ENCODE measurements at places on chromosomes 12 and 14. TPM values are rescaled to one million over a fixed set of nuclear protein-coding genes. Genes with fewer than 3 reads are reported as not detected.
A peak's percentile ranks its signal among the peaks of the same experiment; 100 is the strongest.

The TSHR gene
- total RNA-seq = 0.23 TPM

DNA sequence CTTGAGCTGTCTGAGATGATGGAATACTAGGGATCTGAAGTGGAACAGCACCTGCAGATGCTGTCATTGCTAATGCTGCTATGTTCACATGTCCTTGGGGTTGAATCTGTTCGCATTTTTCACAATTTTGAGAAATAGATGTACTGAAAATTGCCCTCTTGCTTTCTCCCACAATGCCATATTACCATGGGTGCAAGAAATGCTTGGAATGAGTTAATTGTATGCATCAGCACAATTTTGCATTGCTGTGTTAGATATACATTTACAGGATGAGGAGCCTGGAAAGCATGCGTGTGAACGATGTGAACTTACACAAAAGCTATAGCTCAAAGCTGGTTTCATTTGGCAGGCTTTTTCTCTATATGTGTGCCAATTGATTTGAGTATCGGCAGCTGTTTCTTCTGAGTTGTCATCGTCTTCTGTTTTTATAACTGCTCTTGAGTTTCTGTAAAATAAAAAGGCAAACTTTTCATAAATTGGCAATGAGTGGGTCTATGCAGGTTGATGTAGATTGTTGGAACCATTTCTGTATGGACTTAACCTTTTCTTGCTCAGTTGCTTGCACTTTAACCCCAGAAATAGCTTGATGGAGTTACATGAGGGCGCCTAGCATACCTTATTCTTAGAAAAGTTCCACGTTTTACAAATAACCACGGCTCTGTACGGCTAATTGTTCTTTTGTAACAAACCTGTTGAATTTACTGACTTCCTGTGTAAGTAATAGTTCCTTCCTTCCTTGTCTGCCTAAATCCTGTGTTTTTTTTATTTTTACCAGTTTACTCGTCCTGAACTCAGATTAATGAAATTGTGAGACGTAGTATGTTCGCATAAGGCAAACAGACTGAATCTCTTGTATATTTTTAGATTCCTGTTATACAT lies 105.9 kb downstream of the FGD4 start:
- no peaks in the 10 kb centered on the region for H3K27me3 ChIP-seq
- no peak overlapping the region for H3K27ac ChIP-seq
- DNase-seq = no peak
- peaks cover 7% of the 10 kb centered on the region for H3K4me1 ChIP-seq

The SETD3 gene
- total RNA-seq = 59.5 TPM

The SPX gene
- not detected for total RNA-seq

DNA sequence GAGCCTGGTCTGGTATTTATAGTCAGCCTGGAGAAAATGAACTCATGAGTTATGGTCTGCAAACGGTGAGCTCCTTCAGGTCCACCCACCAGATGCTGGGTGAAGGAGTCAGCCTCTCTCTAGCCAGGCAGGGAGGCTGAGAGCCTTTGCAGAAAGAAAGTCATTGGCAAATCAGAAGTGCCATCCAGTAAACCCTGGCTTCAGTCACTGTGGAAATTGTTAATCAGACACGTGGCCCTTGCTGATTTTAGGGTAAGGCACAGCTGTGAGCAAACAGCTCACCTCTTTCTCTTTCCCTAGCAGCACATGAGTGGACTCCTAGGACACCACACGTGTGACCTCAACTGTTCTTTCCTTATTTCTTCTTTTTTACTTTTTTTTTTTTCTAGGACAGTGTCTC lies 44.9 kb downstream of the CHST11 start:
- no peaks in the 10 kb centered on the region for H3K4me1 ChIP-seq
- H3K4me3 ChIP-seq = no peak overlapping the region
- H3K27me3 ChIP-seq = no peaks in the 10 kb centered on the region
- H3K36me3 ChIP-seq = no peaks in the 10 kb centered on the region

The NGDN gene
- total RNA-seq = 37.0 TPM

DNA sequence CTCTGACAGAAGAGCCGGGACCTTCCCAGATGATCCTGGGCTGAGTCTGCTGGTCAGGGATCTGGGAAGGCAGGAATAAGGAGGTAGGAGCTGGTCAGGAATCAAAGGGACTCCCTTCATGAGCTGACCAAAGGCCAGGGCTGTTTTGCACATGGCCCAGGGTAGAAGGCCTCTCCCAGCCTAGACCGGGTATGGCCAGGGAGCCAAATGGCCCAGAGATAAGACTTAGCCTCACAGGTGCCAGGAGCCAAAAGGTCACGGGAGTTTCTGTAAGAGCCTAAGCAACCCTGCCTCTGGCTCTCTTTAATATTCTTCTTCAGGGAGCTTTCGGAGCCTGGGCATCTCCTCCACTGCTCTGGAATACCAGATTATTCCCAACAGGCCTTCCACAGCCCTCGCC lies 191.3 kb upstream of the PWP1 start:
- no peaks in the 10 kb centered on the region for H3K4me1 ChIP-seq
- H3K27ac ChIP-seq = no peak overlapping the region
- no peaks in the 10 kb centered on the region for H3K27me3 ChIP-seq
- H3K36me3 ChIP-seq = no peaks in the 10 kb centered on the region

DNA sequence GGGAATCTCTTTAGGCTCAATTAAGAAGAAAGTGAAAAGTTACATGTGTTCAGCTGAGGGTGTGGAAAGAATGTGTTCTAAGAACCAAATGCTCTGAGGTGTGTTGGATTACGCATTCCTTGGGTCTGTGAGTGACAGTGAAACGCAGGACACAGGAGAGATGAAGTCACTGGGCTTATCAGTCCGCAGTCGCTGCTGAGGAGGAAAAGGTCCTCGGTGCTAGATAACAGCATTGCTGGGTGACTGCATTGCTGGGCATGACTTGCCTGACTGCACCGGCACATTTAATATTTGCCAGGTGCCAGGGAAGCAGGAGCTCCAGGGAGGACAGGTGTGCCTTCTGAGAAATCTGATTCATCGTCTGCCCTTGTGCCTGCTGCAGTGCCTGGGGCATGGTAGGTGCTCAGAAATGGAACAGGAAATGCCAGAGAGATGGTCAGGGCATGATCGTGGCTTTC lies 64.4 kb upstream of the FZD10 start:
- no peaks in the 10 kb centered on the region for H3K36me3 ChIP-seq
- H3K27me3 ChIP-seq = no peaks in the 10 kb centered on the region
- H3K4me1 ChIP-seq = no peaks in the 10 kb centered on the region
- H3K27ac ChIP-seq = no peak overlapping the region

The KLRK1 gene
- total RNA-seq = 2.8 TPM

- H3K36me3 ChIP-seq = no peaks in the 10 kb centered on the region
- H3K4me3 ChIP-seq = no peak overlapping the region
- no peak overlapping the region for H3K27ac ChIP-seq
Observed at GRCh38 chr14:71248194-71248593, 340.9 kb downstream of the PCNX1 start.

GRCh38 chr12:52228931-52229330 lies 4.1 kb upstream of the KRT7 start:
- peaks cover 10% of the 10 kb centered on the region for H3K4me1 ChIP-seq
- no peaks in the 10 kb centered on the region for H3K27me3 ChIP-seq
- no peak overlapping the region for H3K4me3 ChIP-seq
- H3K27ac ChIP-seq = no peak overlapping the region

DNA sequence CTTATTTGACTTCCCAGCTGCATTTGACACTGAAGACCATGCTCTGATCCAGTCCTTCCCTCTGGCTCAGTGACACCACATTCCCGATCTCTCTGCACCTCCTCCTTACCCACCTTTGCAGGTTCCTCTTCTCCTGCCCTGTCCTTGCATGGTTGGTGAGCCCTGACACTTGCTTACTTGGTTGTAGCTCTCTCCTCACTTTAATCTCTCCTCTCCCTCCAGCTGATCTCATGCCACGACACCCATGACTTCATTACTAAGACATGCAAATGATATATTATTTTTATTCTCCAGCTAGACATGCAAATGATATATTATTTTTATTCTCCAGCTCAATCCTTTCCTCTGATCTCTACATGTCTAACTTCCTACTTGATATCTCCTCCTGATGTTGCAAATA lies at the start of gene SERPINA9:
Gene SERPINA9, minus strand, starts transcription at position 175 of the 400 bp plus-strand sequence. CDS start 6,357 bp downstream, outside the sequence.
- peaks cover 2% of the 10 kb centered on the region for H3K27me3 ChIP-seq
- no peak within 1 kb of the TSS for H3K4me3 ChIP-seq
- H3K36me3 ChIP-seq = no peaks in the 10 kb centered on the region
- DNase-seq = no peak
- H3K4me1 ChIP-seq = no peaks in the 10 kb centered on the region

DNA sequence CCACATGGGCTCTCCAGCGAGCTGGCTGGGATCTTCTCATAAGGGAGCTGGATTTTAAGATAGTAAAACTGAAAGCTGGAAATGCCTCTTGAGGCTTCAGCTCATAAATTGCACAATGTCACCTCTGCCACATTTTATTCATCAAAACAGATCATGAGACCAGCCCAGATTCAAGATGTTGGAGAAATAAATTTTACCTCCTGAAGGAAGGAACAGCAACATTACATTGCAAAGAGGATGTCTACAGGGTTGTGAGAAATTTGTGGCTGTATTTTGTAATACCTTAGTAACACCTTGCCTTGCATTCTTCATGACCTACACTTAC lies 43.1 kb upstream of the KRR1 start:
- H3K4me3 ChIP-seq = no peak overlapping the region
- no peaks in the 10 kb centered on the region for H3K4me1 ChIP-seq
- DNase-seq = no peak
- no peaks in the 10 kb centered on the region for H3K27me3 ChIP-seq

- no peak overlapping the region for H3K4me3 ChIP-seq
- no peaks in the 10 kb centered on the region for H3K4me1 ChIP-seq
- no peaks in the 10 kb centered on the region for H3K27me3 ChIP-seq
- no peaks in the 10 kb centered on the region for H3K36me3 ChIP-seq
Observed at GRCh38 chr12:2359725-2360629, 307.2 kb downstream of the CACNA1C start.

The PYGL gene
- total RNA-seq = 23.6 TPM

- H3K4me1 ChIP-seq = no peaks in the 10 kb centered on the region
- no peaks in the 10 kb centered on the region for H3K36me3 ChIP-seq
- no peaks in the 10 kb centered on the region for H3K27me3 ChIP-seq
- DNase-seq = peak; percentile 46
Observed at GRCh38 chr14:76584271-76584702, 177.0 kb upstream of the VASH1 start.

The CD4 gene
- 1.6 TPM for total RNA-seq

DNA sequence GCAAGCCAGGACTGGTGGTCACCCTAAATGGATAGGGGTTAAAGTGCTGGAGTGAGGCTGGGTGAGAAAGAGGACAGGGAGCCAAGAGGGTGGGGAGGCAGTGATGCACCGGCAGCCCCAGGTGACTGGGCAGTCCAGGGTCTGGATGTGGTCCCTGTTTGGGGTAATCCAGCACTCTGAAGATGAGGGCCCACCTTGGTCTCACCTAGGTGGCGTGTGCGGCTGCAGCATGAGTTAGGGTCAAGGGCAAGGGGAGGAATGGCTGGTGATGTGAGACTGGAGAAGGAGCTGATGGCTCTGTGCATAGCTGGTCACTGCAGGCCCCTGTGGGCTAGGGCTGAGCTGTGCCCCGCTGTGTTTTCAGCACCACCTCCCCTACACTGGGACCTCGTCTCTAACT lies 1.6 kb upstream of the C1RL start:
- no peak for DNase-seq
- H3K27me3 ChIP-seq = no peaks in the 10 kb centered on the region
- no peaks in the 10 kb centered on the region for H3K36me3 ChIP-seq
- no peak overlapping the region for H3K4me3 ChIP-seq
- no peaks in the 10 kb centered on the region for H3K4me1 ChIP-seq
